ENCODE measurements at places on chromosomes 5 and 9.

DNA sequence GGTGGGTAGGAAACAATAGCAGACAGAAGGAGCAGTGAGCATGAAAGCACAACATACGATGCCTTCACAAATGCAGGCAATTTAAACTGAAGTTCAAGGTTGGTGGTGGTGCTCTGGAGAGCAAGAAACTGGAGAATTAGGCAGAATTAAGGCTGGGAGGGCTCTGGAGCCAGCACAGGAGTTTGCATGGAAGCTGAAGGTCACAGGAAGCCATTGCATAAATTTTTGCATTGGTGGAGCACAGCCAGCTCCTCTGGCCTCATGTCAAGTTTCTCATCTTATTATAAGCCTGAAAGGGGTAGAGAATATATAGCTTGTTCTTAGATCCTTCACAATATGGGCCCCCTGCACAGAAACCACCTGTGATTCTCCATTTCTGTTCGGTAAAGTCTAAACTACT is 207.4 kb downstream of the PAPPA start:
- no peaks in the 10 kb centered on the region for H3K4me1 ChIP-seq
- no peaks in the 10 kb centered on the region for H3K27me3 ChIP-seq
- H3K27ac ChIP-seq, result no peak overlapping the region
- DNase-seq, result no peak

DNA sequence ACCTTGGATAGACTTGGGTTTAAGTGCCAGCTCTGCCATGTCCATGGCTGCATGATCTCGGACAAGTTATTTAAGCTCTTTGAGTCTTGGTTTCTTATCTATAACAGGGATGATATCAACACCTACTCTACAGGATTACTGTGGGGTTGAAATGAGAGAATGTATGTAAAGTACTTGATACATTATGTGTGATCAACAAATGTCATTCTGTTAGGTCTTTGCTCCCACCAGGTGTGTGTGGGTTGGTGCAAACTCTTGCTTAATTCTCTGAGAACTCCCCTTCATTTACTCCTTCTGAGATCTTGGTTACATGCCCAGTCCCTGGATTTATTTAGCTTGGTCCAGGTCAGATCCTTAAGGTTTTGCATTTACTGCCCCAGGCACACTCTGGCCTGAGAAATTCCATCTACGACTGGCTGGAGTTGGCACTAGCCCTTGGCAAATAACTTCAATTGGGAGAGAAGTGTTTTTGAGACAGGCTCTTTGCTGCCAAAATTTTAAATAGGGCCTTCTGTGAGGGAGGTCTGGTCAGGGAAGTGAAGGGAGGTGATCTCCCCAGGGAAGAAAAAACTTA is 63.5 kb upstream of the KLF9 start:
- H3K36me3 ChIP-seq, result no peaks in the 10 kb centered on the region
- H3K4me1 ChIP-seq, result no peaks in the 10 kb centered on the region
- DNase-seq, result no peak
- no peak overlapping the region for H3K27ac ChIP-seq
- no peaks in the 10 kb centered on the region for H3K27me3 ChIP-seq

- H3K27ac ChIP-seq, result no peak overlapping the region
- H3K36me3 ChIP-seq, result peaks cover 7% of the 10 kb centered on the region
- H3K27me3 ChIP-seq, result no peaks in the 10 kb centered on the region
- DNase-seq, result no peak
- no peaks in the 10 kb centered on the region for H3K4me1 ChIP-seq
- H3K4me3 ChIP-seq, result no peak overlapping the region
These were observed 33.9 kb downstream of the MAN2A1 start for GRCh38 chr5:109723606-109724005.

DNA sequence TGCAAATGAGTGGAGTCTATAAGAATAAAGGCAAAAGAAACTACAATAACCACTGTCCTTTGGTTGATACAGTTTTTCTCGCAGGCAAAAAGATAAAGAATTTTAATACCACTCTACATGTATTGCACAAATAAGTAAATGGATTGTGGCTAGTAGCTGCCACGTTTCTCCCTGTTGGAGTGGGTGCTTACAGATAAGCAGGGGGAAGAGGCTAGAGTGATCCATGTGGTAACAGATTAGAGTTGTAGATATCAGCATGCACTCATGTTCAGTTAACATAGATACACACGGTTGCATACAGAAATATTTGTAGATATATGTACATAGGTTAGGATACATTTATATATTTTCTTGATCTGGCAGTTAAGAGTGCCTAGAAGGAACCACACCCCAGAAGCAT is 179.5 kb downstream of the ARHGEF28 start:
- no peak overlapping the region for H3K4me3 ChIP-seq
- H3K27ac ChIP-seq, result no peak overlapping the region
- H3K4me1 ChIP-seq, result no peaks in the 10 kb centered on the region
- DNase-seq, result no peak

GRCh38 chr5:161283296-161283695 is 263.2 kb downstream of the GABRB2 start:
- no peaks in the 10 kb centered on the region for H3K36me3 ChIP-seq
- DNase-seq, result no peak
- no peak overlapping the region for H3K27ac ChIP-seq
- H3K27me3 ChIP-seq, result no peaks in the 10 kb centered on the region
- H3K4me3 ChIP-seq, result no peak overlapping the region

All from effector memory CD4-positive, alpha-beta T cell (primary cell).